OCI-M1 (cell line): ENCODE measurements at places on chromosomes 3 and 15.

DNA sequence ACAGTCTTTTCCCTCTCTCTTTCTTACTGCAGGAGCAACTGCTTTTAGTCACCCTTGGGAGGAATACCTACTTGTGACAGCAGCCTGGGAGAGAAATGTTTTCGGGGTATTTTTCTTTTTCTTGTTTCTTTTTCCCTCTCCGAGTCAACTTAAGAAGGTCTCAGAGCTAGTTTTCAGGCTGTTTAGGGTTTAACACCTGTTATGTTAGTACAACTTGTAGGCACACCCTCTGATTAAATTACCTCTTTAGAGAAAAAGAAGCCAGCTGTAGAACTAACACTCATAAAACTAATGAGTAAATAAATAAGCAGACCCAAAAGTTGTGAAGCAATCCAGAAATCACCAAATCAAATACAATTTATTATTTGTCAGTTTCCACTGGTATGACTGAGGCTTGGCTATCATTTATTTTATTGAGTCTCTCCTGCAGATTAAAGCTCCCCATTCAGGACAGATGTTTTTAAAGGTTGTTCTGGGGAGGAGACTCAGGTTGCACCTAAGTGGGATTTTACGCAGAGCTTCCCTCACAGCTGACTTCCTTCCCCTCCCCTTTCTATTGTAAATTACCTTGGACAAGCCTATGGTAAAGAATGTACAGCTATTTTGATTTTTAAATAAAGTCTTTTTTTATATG lies 112.5 kb downstream of the FOXB1 start:
- peak; percentile 26 for DNase-seq

DNA sequence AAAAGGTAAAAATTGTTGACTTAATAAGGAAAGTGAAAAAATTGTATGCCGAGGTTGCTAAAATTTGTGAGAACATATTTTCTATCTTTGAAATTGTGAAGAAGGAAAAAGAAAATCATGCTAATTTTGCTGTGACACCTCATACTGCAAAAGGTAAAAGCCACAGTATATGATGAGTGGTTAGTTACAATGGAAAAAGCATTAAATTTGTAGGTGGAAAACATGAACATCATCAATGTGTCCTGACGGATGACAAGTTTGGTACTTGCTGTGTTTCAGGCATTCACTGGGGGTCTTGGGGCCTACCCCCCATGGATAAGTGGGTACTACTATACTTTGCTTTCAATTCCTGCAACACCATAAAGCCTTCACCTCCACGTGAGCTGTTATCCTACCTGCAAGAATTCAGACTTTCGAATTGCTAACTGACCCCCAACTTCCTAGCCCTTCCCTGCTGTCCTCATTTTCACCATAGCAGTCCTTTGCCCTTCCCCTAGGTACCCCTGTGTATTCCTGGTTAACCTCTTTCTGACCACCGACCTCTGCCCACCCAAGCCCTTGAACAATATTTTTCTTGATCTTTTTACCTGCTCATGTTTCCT lies 62.4 kb downstream of the RAB7A start:
- DNase-seq = no peak

- DNase-seq = peak; percentile 23
Measured at GRCh38 chr3:70053293-70053692, 53.8 kb downstream of the SAMMSON start.

- DNase-seq = peak; percentile 72
Measured at GRCh38 chr3:15769256-15769915, 28.4 kb downstream of the ANKRD28 start.

- no peak for DNase-seq
Measured at GRCh38 chr3:23602971-23603370, 202.8 kb upstream of the UBE2E1 start.

DNA sequence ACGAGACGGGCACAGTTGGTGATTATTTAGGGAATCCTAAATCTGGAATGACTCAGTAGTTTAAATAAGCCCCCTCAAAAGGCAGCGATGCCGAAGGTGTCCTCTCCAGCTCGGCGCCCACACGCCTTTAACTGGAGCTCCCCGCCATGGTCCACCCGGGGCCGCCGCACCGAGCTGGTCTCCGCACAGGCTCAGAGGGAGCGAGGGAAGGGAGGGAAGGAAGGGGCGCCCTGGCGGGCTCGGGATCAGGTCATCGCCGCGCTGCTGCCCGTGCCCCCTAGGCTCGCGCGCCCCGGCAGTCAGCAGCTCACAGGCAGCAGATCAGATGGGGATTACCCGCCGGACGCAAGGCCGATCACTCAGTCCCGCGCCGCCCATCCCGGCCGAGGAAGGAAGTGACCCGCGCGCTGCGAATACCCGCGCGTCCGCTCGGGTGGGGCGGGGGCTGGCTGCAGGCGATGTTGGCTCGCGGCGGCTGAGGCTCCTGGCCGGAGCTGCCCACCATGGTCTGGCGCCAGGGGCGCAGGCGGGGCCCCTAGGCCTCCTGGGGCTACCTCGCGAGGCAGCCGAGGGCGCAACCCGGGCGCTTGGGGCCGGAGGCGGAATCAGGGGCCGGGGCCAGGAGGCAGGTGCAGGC lies 318.0 kb downstream of the FGF12 start:
- DNase-seq = no peak

DNA sequence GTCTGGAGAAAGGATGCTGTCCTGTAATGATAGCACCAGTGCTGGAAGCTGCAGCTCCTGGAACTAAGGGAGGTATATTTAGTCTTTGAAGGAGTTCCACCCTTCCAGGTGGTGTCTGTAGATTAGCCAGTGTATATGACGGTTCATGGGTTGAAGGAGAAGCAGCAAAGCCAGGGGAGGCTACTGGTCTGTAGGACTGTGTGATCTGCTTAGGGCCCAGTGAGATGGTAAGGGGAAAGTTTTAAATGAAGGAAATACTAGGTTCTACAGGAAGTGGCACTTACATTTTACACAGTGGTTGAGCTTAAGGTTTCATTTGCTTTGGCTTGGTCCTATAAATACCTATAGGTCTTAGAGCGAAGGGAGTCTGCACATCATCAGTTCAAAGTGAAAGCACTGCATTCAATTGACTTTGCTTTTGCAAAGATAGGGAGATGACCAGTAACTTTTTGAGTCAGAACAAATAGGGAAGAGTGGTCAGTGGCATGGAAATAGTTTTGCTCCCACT lies 5.6 kb downstream of the SLC25A38 start:
- DNase-seq = peak; percentile 50

GRCh38 chr3:182909318-182910040 lies 70.9 kb downstream of the DCUN1D1 start:
- DNase-seq = peak; percentile 46

GRCh38 chr15:26294059-26294689 lies 431.0 kb upstream of the ATP10A start:
- no peak for DNase-seq

DNA sequence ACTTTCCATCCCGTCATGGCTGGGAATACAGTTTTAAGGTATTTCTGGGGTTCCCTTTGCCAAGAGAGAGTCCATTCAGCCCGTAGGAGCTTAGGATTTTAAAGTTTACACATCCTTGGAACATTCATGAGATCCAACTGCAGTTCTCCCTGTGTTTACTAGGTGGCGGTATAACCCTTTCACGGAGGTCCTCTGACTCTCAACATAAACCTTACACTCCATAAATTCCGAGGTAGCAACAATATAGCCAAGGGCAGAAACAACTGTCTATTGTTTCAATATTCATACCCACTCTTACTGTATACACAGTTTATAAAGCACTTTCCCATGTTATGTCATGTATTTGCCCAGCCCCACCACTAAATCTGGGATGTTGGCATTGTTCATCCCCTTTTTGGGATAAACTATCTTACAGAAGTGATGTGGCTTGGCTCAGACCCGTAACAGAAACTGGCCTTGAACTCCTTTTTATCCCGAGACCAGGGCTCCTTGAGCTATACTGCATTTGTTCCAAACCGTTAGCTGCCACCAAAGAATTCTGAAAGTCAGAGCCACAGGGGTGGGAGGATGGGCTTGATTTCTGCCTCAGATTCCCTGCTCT lies 69.2 kb upstream of the COL6A5 start:
- DNase-seq = peak; percentile 82

GRCh38 chr3:105811518-105812193 lies 57.2 kb downstream of the CBLB start:
- DNase-seq = no peak

DNA sequence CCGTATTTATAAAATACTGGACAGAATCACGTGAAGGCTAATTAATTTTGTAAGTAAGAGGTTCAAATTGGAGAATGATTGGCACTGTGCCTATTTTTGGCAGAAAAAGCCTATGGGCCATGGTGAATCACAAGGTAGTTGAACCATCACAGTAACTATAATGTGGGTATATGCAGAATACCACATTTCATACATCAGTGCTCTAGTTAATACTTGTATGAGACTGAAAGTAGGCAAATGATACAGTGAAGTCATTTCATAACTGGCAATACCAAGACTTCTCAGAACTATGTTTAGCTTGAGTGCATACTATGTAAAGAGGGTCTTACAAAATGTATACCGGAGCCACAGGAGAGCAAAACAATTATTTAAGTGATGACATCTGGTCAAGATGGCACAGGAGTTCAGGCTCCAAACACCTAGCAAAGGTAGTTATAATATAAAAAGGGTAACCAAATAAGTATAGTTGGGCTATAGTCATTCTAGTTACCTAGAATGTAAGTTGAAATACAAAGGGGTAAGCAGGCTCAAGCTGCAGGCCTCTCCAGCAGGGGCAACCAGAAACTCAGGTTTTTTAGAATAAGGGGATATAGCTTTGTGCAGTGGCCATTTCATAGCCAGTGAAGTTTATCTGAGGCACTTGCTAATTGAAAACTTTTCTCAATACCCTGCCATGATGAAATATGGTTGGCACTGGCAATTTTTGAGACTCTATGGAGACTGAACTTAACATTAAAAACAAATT lies 19.1 kb downstream of the GPR160 start:
- DNase-seq = no peak

DNA sequence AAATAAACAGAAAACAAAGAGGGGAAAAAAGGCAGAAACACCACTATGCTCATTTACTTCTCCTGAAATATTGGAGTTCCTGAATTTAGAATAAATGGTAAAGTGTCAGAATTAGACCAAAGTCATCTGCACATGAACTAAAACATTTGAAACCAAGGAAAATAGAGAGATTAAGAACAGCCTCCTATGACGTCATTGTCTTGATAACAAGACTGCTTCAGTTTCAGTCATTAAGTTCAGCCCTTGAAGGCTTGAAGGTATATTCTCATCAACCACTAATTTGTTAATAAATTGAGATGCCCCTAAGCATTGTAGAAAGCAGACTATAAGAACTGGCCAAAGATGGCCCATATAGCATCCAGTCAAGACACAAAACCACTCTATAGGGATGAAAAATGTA lies 2.5 kb downstream of the SUMF1 start:
- peak; percentile 33 for DNase-seq

DNA sequence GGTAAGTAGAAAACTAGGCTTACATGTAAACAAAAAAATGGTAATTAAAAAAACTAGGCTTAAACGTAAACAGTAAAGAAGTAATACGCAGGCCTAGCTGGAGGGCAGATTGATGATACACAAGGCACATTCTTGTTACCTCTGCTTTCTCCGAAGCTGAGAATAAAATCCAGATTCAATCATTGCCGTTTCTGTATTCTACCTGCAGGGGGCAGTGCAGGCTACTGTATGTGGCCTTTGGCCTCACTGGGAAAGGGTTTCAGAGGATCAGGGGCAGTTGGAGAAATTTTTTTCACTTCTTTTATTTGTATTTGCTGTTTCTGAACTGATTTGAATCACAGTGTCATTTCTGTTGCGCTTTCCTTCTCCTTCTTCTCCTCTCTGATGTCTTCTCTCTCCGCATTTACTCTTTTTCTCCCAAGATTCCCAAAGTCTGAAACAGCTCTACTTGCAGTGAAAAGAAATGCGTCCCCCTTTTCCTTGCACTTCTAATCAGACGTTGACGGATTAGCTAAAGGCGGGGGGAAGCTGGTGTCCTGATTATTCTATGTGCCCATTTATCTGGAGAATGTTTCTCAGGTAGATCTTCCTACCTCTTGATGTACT lies 67.1 kb upstream of the MCTP2 start:
- peak; percentile 87 for DNase-seq

GRCh38 chr3:101243285-101244211 lies 76.8 kb downstream of the IMPG2 start:
- DNase-seq = peak; percentile 70

- DNase-seq = no peak
Measured at GRCh38 chr15:47991357-47991756, 129.4 kb upstream of the SLC24A5 start.

DNA sequence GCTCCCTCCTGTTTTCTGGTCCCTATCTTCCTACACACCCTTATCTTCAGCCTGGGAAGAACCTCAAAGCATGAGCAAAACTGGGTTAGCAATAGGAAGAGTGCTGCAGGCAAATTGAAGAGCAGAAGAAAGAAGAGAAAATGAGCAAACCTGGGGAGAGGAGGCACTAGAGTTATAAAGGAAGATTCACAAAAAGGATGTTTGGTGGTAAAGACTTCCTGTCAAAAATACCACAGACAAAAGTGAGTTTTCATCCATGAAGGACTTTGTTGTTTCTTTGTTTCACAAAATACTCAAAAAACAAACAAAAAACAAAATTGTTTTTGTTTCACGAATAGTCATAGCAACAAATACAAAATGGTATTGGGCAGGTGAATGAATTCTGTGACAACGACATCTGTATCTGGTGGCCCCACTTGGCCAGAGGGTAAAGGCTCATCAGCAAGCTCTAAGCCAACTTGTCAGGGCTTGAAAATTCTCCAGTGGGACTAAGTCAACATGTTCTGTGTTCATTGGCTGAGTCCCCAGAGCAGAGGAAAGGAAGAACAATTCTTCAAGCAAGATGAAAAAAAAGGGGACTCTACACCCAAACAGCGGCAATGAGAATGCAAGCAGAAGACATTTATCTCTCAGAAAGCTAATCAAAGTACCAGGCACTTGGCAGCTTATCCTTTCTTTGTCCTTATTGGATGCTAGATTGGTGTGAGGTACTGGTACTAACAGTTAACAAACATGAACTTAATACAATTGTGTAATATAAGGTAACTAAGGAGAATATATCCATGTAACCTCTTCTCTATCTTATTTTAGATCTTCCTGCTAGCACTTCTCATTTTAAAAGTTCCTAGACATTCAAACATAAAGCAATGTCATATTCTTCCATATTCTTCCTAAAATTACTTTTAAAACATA lies 9.7 kb downstream of the ATP8B4 start:
- DNase-seq = peak; percentile 20

DNA sequence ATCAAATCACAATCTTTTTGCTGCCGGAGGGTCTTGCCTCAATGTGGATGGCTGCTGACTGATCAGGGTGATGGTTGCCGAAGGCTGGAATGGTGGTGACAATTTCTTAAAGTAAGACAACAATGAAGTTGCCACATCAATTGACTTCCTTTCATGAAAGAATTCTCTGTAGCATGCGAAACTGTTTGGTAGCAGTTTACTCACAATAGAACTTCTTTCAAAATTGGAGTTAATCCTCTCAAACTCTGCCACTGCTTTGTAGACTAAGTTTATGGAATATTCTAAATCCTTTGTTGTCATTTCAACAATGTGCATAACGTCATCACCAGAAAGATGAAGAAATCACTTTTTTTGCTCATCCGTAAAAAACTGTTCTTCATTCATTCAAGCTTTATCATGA lies 65.8 kb downstream of the B3GNT5 start:
- DNase-seq = no peak
